ENCODE measurements at places on chromosomes 6 and 20.

GRCh38 chr20:41154436-41155176, 17.3 kb downstream of the PLCG1 start:
- no peak for DNase-seq

DNA sequence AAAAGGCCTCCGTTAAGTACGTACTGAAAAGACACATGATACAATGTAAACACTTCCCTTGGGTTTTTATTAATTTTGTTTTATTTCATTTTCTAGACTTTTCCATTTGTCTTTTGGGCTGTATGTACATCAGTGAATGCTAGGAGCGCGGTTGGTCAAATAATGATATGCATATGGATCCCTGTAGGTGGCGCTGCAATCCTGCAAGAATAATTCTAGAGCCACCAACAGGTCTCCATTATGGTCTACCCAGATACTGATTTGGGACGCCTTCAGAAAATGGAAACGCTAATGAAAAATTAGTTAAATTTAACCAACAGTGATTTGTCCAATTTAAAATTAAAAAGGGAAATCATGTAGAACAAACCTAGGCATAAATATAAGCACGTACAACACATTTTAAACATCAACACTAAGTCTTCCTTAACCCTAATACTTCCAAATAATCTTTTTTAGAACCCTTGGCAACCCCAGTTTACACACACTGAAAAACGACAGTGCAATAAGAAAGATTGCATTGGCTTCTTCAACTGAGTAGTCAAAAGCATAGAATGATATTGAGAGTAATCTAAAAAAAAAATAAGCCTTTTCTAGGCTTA, 433.5 kb downstream of the RFPL4B start:
- DNase-seq: no peak

- DNase-seq: no peak
Observed at GRCh38 chr6:99096170-99096569, 148.4 kb upstream of the FBXL4 start.

- no peak for DNase-seq
Observed at GRCh38 chr6:20542927-20543602, 8.8 kb downstream of the CDKAL1 start.

GRCh38 chr6:27893059-27893835, 18.9 kb downstream of the OR2B2 start:
- DNase-seq: peak; percentile 63

DNA sequence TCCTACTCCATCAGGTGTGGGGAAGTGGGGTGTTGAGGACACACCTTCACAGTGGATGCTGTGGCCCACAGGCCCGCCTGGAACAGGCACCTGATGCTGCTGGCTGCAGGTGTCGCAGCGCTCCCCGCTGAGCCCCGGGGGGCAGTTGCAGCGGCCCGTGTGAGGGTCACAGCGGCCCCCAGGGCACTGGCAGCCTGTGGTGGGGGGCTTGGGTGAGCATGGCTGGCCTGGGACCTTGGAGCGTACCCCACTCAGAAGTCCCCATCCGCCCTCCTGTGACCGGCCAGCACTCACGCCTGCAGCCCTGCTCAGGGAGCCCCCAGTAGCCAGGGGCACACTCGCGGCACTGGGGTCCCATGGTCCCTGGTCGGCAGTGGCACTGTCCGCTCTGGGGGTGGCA, 19.2 kb downstream of the ADRM1 start:
- DNase-seq: no peak

GRCh38 chr20:50193836-50194421, 3.3 kb downstream of the CEBPB start:
- DNase-seq: no peak

DNA sequence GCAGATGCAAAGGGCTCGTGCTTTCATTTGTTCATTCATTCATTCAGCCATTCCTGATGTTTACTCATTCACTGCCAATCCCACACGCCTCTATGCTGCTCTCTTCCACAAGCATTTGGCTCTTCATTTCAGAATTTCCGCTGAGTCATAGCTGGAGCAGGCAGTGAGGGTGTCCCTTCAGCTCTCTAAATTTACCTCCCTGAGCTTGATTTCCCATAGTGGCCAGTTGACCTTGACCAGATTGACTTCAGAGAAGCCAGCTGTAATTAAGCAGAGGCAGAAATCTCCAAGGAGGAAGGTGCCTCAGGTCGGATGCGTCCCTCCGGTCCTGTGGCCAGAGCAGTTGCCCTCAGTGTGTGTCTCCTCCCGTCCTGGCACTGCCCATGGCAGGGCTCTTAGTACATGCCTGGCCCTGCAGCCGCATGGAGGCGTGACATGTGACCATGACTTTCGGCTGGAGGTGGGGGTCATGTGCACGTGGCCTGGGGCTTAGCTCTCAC, 267.2 kb upstream of the ECI2 start:
- DNase-seq: no peak

DNA sequence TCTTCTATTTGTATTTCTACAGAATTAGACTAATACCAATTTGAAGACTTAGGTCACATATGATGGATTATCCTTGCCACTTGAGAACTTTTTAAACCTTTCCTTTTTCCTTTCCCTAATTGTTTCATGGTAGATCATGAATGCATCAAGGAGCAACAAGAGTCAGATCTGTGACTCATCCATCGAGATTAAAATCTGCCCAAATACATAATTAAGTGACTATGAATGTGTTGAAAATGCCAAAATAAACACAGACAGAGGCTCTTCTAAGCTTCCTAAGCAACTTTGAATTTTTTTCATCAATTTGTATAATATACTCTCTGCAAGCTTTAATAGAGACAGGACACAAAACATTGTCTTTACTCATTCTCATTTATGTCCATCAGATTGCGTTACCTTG, 23.5 kb upstream of the HTR1E start:
- no peak for DNase-seq

DNA sequence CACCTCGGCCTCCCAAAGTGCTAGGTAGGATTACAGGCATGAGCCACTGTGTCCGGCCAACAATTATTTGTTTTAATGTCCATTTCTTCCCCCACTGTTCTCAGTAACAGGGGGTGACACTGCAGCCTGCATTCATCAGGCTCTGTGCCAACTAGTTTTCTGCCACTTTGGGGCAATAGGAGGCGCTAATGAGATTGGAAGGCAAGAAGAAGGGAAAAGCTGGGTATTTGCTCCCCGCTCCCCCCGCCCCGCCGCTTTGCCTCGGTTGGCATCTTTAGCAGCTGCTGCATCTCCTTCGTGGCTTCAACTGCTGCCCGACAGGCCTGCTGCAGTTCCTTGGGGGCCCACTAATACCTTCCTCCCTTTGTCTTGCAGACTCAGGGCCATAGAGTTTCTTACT, 35.0 kb upstream of the MDGA1 start:
- no peak for DNase-seq

- DNase-seq: no peak
Observed at GRCh38 chr6:44059359-44060346, 67.6 kb downstream of the MRPL14 start.

GRCh38 chr6:147508866-147509608, 547 bp downstream of the SAMD5 start:
- DNase-seq: no peak

GRCh38 chr6:71524201-71524600, 235.6 kb downstream of the OGFRL1 start:
- DNase-seq: no peak

DNA sequence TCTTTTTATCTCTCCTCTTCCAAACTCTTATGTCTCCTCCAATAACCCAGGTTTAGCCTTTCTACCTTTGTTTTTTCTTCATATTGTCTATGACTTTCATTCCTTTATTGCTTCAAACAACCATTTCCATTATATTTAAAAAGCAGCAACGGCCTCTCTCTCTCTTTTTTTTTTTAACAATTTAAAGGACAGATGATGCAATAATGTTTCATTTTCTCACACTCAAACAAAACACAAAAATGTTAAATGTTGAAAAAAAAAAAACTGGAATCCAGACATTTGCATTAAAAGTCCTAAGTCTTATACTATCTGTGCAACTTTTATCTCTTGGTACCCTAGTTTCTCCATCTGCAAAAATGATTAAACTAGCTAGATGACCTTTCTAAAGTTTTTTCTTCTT, 105.8 kb downstream of the LMBRD1 start:
- DNase-seq: no peak
